ENCODE measurements at places on chromosomes 5 and 9.

- DNase-seq = no peak
Measured at GRCh38 chr9:99563364-99563763, 258.3 kb upstream of the NR4A3 start.

- DNase-seq = no peak
Measured at GRCh38 chr5:146427619-146427997, 19.5 kb upstream of the TCERG1 start.

- no peak for DNase-seq
Measured at GRCh38 chr5:102223542-102224477, 72.3 kb downstream of the SLCO4C1 start.

DNA sequence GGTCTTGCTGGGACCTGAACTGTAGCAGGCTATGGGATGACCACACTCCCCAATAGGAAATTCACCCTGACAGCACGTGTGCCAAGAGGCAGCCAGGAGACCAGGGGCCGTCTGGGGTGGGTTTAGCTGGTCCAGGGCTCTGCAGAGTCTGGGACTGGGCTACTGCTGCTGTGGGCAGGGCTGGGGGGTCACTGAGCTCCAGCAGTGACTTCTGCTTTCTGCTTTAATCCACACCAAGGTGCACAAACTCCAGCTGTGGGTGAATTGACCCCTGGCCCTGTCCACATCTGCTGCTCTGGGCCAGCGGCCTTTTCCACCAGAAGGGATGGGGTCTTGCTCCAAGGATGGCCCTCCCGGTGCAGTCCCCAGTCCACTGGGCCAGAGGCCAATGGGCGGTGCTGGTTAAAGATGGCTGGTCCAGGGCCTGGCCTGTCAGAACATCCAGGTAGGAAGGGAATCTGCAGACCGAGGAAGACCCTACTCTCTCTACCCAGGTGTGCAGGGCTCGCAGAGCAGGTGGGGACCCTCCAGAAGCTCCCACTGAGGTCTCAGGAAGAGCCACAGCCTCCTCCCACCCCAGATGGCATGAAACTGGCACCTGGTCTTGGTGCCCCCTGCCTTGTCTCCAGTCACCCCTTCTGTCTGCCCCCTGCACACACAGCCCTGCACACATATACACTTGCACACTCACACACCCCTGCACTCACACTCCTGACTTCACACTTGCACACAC is 28.0 kb downstream of the GLT6D1 start:
- no peak for DNase-seq

GRCh38 chr9:94925751-94926430 is 199.4 kb downstream of the AOPEP start:
- DNase-seq = no peak

DNA sequence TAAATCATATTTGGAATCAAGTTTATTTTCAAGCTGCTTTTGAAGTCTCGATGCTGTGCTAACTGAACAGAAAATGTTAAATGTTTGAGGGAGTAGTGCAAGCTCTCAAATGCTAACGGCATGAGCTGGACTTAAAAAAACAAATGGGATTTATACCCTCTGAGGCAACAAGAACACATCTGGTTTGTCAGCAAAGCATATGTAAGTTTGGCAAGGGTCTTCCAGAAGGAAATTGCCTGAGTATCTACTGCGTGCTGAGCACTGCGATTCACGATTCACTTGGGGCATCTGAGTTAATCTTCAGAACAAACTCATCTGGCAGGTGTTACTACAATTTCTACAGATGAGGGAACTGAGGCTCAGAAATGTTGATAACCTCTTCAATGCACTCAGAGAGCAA is 98.4 kb upstream of the C9orf72 start:
- no peak for DNase-seq

GRCh38 chr9:22528485-22528884 is 81.9 kb downstream of the DMRTA1 start:
- no peak for DNase-seq

- no peak for DNase-seq
Measured at GRCh38 chr5:58507715-58508114, 16.5 kb downstream of the GAPT start.

DNA sequence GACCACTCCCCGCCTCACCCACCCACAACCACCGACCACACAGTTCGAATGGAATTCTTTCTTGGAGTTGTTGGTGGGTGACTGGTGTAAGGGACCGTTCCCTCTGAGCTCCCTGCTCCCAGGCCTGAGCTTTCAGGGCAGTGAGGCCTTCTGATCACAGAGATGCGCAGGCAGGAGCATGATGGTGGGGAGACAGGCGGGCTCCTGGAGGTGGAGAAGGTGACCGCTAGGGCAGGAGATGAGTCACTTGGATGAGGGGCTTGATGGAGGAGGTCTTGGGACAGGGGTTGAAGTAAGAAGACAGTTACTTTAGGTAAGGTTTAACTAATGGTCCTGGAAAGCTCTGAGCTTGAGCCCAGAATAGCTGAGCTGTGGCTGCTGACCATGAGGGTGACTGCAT is 88.5 kb downstream of the HSPA4 start:
- no peak for DNase-seq

- no peak for DNase-seq
Measured at GRCh38 chr5:137660349-137660817, 75.5 kb downstream of the KLHL3 start.

DNA sequence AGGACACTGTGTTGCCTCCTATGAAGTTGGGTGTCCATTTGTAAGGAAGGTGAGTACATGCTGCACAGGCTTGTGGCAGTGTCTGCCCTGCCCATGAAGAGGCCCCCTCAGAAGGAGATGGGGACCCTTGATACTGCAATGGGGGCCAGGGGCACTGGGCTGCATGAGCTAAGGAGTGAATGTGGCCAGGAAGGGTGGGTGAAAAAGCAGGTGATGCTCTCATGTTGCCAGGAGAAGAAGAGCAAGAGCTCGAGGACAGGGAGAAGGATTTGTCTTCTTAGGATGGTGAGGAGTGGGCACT is 76.1 kb downstream of the NSUN2 start:
- DNase-seq = no peak

All from spleen (tissue), 13 donors.